ENCODE measurements at places on chromosomes 5 and 9.

DNA sequence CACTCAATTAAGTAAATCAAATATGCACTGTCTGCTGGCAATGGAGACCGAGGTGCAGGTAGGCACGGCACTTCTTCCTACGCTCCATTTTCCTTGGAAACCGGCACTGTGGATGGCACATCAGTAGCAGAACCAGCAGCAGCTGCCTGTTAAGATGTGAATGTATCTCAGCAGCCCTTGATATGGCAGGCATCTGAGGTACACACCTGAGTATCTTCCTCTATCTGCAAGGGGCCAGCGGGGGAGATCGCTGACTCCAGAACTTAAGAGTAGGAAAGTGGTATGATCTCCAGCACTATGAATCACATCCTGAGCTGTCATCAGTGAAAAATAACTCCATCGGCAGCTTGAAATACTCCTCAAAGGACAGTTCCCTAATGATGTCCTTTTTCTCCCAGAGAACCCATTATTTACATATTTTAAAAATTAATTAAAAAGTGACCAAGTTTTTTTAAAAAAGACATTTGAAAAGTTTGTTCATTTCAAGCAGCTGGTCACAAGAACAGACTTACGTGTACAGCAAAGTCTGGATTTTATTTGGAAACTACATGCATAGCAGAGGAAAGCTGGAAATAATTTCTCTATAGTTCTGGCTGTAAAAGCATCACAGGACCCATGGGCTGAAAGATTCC, 97.1 kb downstream of the ADAMTS12 start:
- no peak for DNase-seq

DNA sequence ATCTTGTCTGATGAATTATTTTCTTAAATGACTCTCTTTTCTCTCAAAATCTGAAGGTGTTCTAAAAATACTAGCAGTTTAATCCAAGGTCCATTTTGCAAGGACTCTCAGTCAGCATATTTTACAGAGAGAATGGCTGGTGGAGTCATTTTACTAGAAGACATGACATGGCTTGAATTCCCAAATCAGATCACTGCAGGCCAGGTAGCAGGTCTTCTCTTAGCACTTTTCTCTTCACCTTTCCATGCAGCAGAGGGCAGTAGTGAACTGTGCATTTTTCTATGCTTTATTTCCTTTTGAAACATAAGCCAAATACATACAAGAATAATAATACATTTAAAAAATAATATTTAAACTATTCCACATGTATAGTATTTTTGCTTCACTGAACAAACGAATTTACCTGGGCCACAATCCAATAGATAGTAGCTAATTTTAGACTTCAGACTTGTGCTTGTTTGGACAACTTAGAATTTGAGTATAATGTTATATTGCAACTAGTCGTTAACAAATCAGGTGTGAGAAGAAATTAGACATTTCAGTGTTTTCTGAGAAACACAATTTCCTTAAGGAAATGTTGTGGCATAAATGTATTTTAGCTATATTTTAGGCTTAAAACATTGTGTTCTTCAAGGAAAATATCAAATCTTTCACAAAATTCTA, 289.4 kb upstream of the DAB2 start:
- no peak for DNase-seq

GRCh38 chr9:127458921-127459320, 7.6 kb downstream of the LRSAM1 start:
- DNase-seq = no peak

- no peak for DNase-seq
Observed at GRCh38 chr5:24042688-24043087, 535.3 kb downstream of the PRDM9 start.

- DNase-seq = no peak
Observed at GRCh38 chr5:111337133-111337532, 112.9 kb downstream of the CAMK4 start.

GRCh38 chr5:165055476-165055875, 1550.1 kb downstream of the MAT2B start:
- no peak for DNase-seq

DNA sequence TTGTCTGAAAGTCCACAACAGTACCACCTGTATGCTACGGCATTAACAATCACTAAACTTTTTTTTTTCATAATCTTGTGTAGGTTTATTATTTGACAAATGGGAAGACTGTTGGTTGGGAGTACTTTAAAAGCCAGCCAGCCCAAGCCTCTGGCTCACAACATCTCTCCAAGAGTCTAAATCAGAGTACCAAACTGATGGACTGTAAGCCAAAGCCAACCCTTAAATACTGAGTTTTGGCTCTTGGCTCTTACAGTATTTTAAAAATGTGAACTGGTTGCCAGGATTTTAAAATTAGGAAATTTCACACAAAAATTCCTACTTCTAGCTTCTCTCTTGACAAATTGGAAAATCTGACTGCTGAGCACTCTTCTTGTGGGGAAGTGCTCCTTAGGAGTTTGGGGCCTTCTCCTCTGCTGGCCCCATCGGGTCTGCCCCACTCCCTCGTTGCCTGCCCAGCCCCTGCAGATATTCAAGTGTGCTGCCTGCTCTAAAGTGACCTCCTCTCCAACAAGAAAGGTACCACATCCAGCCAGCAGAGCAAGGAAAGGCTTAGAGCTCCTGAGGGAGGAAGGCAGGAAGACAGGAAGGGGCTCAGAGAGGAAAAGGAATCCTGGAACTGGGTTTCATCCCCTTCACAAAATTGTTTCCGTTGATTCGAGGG, 21.8 kb upstream of the TMOD1 start:
- no peak for DNase-seq

- no peak for DNase-seq
Observed at GRCh38 chr5:43123887-43124286, 3.2 kb downstream of the ZNF131 start.

DNA sequence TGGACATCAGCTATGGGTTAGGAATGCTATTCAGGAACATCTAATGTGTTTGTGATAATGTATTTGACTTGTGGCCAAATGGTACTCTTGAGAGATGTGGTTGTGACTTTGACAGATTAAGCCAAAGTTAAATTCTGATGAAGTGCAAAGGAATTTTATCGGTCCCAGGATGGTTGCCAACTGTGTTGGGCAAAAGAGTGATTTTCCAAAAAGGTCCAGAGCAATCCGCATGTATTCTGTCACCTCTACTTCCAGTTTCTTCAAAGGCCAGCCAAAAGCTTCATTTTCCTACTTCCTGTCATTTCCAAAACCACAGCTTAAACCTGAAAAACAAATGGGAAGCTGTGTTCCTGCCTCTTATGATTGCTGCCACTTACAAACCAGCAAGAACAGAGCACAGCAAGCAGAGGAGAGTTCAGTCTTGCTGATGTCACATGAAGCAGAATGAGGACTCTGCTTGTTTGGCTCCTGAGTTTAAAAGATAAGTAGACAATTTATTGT, 59.8 kb downstream of the MARCHF3 start:
- DNase-seq = no peak

- no peak for DNase-seq
Observed at GRCh38 chr5:120452471-120452870, 11.6 kb upstream of the PRR16 start.
